ENCODE measurements at places on chromosomes 12 and 14.

- DNase-seq: no peak
Observed at GRCh38 chr12:103858953-103859601, 18.0 kb upstream of the NT5DC3 start.

DNA sequence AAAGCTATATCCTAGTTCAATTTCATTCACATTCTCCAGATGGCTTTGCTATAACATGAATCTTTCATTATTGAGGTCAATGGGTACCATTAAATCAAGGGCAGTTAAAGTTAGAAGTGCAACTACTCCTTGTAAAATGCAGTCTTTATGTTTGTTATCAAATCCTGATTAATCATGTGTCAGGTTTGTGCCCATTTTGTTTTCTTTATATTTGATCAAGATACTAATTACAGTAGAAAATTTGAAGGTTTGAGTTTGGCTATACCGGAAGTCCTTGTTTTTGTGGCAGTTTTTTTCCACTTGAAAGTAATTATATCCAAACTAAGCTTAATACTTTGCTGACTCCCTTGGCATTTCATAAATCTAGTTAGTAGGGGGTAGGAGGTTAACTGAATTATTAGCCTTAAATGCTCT lies 513.0 kb downstream of the DIO2 start:
- no peak for DNase-seq

DNA sequence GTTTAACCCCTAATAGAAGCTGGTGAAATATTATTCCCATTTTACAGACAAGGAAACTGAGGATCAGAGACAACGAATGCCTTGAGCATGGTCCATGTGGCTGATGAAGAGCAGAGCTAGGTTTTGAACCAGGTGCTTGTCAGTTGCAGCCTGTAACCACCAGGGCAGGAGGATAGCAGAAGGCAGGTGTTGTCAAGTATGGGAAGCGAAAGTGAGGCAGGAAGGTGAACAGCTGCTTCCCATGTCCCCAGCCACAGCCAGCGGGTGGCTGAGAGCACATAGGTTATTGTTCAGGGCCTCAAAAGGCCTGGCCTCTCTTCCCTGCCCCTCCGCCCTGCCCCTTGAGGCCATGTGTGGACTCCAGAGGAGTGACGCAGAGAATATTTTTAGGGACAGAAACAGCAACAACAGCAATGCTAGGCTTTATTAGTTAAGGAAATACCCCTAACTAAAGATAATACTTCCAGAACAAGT lies 39.6 kb downstream of the IQSEC3 start:
- DNase-seq: no peak

GRCh38 chr14:86296173-86296572 lies 766.2 kb downstream of the FLRT2 start:
- DNase-seq: no peak

DNA sequence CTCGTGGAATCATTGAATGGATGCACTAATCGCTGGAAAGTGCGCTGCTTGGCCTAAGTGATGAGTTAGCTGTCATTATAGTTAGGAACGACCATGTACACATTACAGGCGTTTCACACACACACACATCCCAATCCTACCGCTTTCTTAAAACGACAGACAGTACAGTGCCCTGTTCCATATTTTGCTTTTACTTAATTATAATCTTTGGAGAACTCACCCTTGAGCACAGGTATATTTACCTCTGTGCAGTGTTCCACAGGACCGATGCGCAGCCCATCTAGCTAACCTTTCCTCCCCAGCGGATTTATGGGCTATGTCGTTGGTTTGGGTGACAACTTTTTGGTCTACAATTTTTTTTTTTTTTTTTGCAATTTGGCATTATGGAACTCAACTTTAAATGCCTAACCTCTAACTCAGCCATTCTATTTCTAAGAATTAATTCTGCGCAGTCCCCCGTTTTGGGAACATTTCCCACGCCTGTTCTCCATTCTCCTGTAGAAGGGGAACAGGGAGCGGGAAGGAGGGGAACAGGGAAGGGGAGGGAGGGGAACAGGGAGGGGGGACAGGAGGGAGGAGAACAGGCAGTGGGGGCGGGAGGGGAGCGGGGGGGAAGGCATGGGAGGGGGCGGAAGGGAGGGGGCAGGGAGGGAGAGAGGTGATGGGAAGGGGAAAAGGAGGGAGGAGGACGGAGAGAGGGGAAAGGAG lies 663 bp upstream of the ULK1 start:
- DNase-seq: no peak

- DNase-seq: no peak
Observed at GRCh38 chr14:55537782-55538181, 42.2 kb upstream of the KTN1 start.

DNA sequence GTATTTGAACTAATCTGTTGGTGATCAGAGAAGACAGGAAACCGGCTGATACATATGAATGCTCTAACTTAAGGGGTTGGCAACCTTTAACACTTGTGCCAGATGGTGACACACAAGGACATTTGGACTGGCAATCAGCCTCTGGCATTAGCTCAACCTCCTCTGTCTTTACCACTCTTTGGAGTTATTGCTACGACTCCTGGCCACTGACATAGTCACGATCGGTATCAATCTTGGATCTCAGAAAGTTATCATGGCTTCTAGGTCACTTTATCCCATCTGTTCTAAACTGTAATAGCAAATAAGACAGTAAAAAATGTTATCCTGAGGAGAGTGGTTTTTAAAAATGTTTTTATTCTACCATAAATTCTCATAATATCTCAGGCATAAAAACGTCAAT lies 575.2 kb upstream of the MDGA2 start:
- DNase-seq: no peak

DNA sequence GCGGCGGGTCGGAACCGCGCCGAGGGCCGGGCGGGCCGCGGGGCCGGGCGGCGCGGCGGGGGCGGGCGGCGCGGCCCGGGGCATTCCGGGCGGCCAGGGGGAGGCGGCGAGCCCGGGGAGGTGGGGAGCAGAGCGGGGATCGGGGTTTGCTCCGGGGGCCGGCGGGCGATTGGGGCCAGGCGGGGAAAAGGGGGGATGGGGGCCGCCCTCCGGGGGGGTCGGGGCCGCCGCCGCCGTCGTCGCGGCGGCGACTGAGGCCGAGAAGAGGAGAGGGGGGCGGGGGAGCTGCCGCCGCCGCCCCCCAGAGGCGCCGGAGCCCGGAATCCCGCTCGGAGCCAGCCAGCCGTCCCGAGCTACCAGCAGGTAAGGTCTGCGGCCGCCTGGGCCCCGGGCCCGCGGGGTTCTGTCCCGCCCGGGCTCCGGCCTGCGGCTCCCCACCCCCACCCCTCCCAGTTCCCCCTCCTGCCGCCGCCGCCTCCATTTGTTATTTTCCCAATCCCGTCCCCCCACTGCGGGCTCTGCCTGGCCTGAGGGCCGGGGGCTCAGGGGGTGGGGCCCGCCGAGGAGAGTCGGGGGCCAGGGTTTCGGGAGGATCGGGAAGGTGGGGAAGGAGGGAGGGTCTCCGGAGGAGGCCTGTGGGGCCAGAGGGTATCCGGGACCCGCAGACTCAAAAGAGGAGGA lies 403 bp downstream of the ATN1 start:
- DNase-seq: no peak

DNA sequence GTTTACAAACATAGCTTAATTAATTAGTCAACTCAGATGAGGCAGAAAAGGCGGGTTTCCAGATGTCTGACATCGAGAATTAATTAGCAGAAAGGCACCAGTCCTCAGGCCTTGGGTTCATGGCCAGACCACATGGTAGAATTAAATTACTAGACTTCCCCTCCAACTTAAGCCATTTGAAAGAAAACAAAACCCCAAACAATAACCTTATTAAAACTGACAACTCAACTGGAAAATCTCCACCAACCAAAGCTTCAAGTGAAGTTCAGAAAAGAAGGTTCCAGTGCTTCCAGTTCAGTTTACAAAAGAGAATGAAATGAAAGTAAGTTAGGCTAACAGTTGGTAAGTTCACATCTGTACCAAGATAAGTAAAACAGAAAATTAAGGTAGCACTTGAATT lies 349.5 kb downstream of the GRIN2B start:
- no peak for DNase-seq

- no peak for DNase-seq
Observed at GRCh38 chr12:50151047-50151687, 16.0 kb downstream of the CERS5 start.

DNA sequence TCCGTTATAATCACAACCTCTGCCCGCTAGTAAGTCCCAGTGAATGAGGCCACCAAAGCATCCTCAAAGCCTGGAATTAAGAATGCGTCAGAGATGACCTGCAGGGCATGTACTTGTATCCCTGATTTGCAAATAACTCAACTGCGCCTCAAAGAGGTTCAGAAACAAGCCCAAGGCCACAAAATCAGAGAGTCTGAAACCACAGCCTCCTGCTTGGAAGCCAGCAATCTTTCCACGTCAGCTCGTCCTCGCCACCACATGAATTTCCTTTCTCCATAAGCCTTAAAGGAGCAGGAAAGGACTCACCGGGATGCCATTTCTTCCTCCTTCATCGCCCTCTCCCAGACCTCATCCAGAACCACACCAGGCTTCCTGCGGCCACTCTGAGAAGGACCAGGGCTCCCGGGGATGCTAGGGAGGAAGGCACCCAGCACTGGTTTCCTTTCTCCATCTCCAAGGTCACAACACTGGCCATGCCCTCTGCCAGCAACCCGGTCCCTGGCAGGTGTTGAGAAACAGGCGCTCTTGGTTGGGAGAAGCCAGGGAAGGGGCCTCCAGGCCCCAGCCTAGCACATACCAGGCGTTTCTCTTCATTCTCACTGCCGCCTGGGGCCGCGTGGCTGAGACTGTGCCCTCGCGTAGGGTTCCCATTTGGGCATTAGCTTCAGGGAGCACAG lies 191.2 kb upstream of the DIO3 start:
- DNase-seq: no peak

GRCh38 chr12:121996050-121996944 lies 25.4 kb upstream of the BCL7A start:
- no peak for DNase-seq

- DNase-seq: no peak
Observed at GRCh38 chr12:3364661-3365462, 126.1 kb upstream of the PRMT8 start.

- no peak for DNase-seq
Observed at GRCh38 chr14:60722357-60723115, 1.6 kb downstream of the SIX4 start.

DNA sequence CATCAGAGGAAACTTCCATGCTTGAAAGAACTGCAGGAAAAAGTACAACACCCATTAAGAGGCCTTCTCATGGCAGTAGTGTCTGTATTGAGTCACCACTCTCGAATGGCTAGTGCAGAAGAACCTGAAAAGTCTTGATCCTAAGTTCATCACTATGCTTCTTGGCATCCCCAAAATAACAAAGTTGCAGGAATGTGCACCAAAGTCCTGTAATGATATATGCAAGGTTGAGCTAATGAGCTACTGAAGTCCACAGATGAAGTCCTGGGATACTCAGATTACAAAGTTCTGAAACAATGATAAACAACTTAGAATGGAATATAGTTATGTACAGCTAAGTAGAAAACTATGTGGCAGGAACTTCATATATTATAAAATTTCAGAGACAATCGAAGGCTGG lies 545.4 kb downstream of the FOXG1 start:
- DNase-seq: no peak

Data from stimulated activated CD8-positive, alpha-beta memory T cell treated with anti-CD3 and anti-CD28 coated beads, Interleukin-7, amount 100 ng/mL, for 1 hour (primary cell).